ENCODE measurements at places on chromosomes 2 and 18.

DNA sequence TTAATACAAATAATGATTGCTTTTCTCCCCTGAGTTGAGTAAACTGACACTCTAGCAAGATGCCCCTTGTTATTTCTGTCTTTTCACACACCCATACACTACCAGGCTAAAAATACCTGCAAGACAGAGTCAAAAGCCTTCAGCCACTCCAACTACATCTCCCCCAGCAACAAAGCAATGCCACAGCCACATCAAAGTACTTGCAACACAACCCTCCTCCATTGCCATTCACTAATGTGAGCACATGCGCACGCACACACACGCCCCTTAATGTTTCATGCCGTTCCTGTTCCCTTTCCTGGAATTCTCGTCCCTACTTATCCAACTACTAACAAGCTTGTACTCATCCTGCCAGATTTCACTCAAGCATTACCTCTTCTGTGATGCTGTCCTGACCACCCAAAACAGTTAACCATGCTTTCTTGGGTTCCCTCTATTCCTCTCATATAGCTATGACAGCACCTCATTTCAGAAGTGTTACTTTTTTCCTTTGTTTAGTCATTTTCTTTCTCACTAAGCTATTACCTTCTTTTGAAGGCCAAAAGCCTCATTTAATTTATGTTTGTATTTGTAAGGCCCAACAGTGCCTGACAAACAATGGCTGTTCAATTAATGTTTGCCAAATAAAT lies 29.6 kb downstream of the SLC25A12 start:
- DNase-seq = no peak

GRCh38 chr18:21857871-21858270 lies 117.3 kb downstream of the MIB1 start:
- DNase-seq = no peak

GRCh38 chr2:219661955-219662395 lies 34.5 kb downstream of the SLC4A3 start:
- DNase-seq = no peak

GRCh38 chr18:13112982-13113381 lies 105.6 kb upstream of the LDLRAD4 start:
- peak; percentile 6 for DNase-seq

GRCh38 chr2:57728691-57729090 lies 317.9 kb upstream of the VRK2 start:
- DNase-seq = no peak

DNA sequence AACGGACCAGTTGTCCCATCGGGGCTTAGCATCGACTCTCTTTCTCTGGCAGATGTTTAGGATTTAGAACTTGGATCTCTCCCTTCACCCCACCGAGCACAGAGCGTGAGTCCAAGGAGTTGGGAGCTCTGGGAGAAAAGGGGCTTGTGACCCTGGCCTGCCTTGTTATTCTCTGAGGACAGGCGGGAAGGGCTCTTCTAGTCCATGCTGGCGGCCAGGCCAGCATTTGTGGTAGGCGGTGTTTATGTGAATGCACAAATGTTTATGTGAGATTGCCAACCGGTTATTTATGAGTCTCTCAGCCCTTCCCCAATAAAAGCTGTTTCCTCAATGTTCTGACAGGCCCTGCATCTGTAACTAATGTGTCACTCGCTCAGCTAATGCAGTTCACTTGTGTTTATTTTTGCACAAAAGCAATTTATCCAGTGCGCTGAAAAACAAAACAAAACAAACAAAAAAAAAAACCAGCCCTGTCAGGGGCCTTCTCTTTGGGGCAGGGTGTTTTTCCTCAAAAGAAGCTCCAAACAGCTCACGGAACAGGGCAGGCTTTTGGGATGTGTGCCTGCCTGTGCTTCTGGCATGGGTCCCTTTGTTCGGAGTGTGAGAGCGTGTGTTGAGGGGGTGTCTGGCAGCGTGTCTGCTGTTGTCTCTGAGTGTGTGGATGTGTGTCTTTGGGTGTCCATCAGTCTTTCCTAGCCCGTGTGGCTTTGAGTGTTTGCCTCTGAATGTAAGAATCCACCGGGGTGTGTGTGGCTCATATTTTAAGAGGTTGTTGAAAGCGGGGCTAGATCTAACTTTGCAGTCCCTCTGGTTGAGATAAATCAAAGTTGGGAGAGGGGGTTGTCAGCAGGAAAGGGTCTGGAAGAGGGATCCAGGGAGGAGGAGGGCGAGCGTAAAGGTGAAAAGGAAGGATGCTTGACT lies 52.8 kb upstream of the HAAO start:
- no peak for DNase-seq
